ENCODE measurements at places on chromosomes 1 and 21. TPM values are rescaled to one million over a fixed set of nuclear protein-coding genes. Genes with fewer than 3 reads are reported as not detected.

GRCh38 chr1:29679316-29679715 is 443.0 kb downstream of the PTPRU start:
- H3K4me1 ChIP-seq: peaks cover 19% of the 10 kb centered on the region
- DNase-seq: no peak
- no peak overlapping the region for H3K4me3 ChIP-seq
- no peaks in the 10 kb centered on the region for H3K36me3 ChIP-seq

- DNase-seq: peak; percentile 55
- peak overlapping the region; percentile 60 for H3K27ac ChIP-seq
- H3K36me3 ChIP-seq: peaks cover 32% of the 10 kb centered on the region
- H3K27me3 ChIP-seq: no peaks in the 10 kb centered on the region
- peaks cover 46% of the 10 kb centered on the region for H3K4me1 ChIP-seq
Measured at GRCh38 chr1:173474097-173474779, 2.9 kb upstream of the PRDX6 start.

DNA sequence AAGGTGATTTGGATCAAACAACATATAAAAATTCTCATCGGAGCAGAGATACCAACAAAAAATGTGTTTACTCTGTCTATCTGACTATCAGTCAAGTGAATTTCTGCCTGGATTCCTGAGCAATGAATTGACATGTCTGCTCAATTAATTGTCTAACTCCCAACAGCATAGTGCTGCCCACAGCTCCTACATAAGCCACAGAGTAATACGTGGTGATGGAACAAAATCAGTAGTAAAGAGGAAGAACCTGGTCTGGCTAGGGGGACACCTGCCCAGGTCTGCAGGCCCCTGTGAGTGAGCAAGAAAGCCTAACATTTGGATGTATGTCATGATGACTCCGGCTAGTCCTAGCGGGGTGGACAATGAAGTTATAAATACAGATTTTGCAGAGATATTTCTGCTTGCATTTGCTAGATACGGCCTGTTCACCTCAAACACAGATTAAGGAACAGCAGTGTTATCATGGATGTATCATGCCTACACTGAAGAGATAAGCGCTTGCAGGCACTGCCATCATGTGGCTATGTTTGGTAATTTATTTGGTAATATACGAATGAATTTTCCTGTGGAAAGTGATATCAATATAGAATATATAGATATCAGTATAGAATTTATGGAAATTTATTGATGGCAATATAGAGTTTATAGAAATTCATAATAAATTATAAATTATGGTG is 69.6 kb upstream of the LRRC8B start:
- peak; percentile 81 for DNase-seq
- H3K4me3 ChIP-seq: peak overlapping the region; percentile 10
- no peaks in the 10 kb centered on the region for H3K36me3 ChIP-seq
- H3K27ac ChIP-seq: no peak overlapping the region
- no peaks in the 10 kb centered on the region for H3K27me3 ChIP-seq

GRCh38 chr1:14910984-14911721 is 242.4 kb upstream of the TMEM51 start:
- H3K4me1 ChIP-seq: no peaks in the 10 kb centered on the region
- DNase-seq: no peak
- no peak overlapping the region for H3K27ac ChIP-seq
- no peaks in the 10 kb centered on the region for H3K36me3 ChIP-seq

Gene PEX10
- 100 TPM for total RNA-seq

Gene ECE1
- 86.8 TPM for total RNA-seq
